Fibroblast of skin of left biceps (primary cell): ENCODE measurements at places on chromosomes 12 and 14.

DNA sequence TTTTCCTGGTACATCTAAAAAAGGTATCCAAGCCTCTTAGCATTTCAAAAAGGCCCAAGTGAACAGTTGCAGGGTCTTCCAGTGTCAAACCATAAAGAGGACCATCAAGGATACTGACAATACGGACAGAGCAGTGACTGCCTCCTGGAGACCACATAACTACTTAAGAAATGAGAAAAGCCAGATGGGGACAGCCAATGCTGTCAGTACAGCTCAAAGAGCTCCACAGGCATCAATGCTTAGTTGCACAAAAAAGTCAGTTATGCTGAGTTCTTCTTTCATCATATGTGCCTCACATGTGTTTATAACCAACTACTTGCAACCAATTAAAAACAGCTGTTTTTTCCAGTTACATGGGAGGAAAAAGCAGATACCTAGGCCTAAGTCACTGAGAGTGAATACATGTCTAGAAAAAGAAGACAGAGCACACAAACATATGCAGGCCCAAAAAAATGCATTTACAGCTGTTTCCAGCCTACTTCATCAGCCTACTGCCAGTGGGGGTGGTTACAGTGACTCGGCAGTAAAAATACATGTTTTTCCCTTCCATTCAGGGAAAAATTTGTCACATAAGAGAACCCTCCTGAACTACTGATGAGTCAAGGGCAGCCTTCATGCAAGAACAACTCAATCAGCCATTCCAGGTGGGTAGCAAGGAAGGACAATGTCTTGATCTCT lies 84.0 kb downstream of the DCAF5 start:
- peak; percentile 92 for DNase-seq

DNA sequence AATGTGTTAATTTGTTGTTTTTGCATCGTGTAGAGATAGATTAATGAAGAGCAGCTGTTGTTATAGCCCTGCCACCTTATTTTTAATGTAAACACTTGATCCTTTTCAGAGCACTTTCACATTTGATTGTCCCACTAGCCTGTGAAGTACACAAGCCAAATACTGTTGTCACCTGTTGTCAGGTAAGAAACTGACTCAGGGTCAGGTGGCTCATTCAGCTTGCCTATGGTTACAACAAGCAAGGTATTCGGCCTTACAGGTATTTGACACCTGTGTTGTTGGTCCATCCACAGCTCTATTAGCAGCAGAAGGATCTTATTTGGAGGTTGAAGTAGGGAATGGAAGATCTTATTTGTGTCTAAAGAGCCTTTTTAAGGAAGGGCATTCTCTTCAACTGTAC lies 108.9 kb downstream of the GPR135 start:
- no peak for DNase-seq

- DNase-seq, result peak; percentile 22
Measured at GRCh38 chr12:83018088-83018487, 331.4 kb downstream of the TMTC2 start.

- peak; percentile 29 for DNase-seq
Measured at GRCh38 chr14:50085570-50086320, 30.6 kb downstream of the VCPKMT start.

DNA sequence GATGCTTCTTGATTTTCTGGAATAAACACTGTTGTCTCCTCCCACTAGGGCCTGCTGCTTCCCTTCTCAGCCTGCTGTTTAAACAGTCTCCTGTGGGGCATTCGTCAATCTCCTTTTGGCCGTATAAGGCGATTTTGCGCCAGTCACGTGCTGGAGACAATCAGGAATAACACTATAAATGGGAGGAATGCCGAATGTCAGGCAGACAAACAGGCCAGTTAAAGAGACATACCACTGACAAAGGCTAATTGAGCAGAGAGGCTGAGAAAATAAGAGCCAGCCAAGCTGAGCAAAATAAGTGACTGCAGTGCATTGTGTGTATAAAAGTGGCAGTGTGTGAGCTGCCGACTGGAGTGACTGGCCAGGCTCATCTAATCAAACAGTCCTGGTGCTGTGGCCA lies 23.3 kb downstream of the DMAC2L start:
- no peak for DNase-seq

DNA sequence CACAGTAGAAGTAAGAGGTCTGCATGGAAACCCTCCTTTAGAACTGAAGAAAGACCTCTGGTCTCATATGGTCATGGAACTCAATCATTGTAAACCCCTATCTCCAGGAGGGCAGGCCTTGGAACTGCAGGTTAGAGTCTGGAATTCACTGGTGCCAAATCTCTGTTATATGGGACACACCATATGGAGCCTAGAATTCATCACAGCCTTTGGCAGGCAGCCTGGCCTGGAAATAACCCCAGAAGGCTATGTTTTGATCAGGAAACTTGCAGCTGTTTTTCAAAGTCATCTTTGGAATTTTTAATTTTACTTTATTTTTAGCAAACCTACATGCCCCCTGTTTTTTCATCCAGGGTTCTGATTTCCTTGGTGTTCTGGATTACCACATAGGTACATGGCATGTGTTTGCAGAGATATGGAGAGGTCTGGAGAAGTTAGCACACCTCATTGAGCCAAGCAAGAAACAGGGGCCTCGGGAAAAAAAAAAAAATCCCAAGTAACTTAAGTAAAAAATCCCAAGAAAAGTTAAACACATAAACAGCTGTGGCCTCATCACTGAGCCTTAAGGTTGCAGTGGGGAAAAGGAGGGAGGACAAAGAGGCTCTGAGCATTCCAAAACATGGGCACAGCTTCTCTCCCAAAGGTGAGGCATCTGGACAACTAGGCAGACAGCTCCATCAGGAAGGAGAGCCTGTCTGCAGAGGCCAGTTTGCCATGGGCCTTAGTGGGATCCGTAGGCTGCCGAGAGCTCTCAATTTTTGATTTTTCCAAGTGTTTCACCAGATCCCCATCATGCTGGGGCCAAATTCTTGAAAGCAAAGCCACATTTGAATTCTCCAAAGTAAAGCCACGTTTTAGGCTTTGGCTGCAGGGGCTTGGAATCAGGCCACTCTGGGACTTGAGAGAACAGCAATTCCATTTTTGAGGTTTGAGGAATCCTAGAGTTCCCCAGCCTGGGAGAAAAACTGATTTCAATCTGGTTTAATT lies 339.6 kb upstream of the TBX3 start:
- peak; percentile 59 for DNase-seq

DNA sequence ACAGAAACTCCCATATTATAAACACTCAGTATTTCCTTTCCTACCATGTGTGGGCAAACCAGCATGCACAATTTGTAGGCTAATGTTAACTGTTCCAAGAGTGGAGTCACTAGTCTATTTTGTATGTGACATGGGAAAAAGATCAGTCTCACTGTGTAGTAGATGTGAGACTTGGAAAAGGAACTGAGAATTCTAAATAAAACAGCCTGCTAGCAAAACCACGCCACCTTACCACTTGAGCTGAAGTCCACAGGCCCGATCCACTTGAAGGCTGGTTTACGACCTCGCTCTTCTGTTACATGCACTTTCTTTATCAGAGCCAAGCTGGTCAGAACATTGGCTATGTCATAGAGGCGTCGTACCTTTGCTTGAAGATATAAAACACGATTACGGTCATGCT lies 22.5 kb downstream of the E2F7 start:
- no peak for DNase-seq

- no peak for DNase-seq
Measured at GRCh38 chr14:96264853-96265252, 8.8 kb downstream of the BDKRB1 start.

GRCh38 chr12:32285489-32285888 lies 113.9 kb upstream of the FGD4 start:
- no peak for DNase-seq

- DNase-seq, result peak; percentile 25
Measured at GRCh38 chr12:68011882-68012207, 22.6 kb downstream of the IFNG-AS1 start.

- no peak for DNase-seq
Measured at GRCh38 chr12:104598342-104599271, 141.9 kb downstream of the CHST11 start.

DNA sequence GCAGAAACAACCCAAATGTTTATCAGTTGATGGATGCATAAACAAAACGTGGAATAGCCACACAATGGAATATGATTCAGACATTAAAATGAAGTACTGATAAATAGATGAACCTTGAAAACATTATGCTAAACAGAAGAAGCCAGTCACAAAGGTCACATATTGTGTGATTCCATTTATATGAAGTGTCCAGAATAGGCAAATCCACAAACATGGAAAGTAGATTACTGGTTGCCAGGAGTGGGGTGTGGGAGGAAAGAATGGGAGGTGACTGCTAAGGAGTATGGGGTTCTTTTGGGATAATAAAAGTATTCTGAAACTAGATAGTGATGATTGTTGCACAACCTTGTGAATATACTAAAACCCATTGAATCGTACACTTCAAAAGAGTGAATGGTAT lies 1.3 kb upstream of the HSD17B6 start:
- DNase-seq, result no peak

- DNase-seq, result no peak
Measured at GRCh38 chr12:121812320-121812871, 8.6 kb downstream of the SETD1B start.

- DNase-seq, result peak; percentile 63
Measured at GRCh38 chr12:64560396-64561301, 49.6 kb upstream of the RASSF3 start.

GRCh38 chr12:121804417-121805111 lies 755 bp downstream of the SETD1B start:
- DNase-seq, result no peak

DNA sequence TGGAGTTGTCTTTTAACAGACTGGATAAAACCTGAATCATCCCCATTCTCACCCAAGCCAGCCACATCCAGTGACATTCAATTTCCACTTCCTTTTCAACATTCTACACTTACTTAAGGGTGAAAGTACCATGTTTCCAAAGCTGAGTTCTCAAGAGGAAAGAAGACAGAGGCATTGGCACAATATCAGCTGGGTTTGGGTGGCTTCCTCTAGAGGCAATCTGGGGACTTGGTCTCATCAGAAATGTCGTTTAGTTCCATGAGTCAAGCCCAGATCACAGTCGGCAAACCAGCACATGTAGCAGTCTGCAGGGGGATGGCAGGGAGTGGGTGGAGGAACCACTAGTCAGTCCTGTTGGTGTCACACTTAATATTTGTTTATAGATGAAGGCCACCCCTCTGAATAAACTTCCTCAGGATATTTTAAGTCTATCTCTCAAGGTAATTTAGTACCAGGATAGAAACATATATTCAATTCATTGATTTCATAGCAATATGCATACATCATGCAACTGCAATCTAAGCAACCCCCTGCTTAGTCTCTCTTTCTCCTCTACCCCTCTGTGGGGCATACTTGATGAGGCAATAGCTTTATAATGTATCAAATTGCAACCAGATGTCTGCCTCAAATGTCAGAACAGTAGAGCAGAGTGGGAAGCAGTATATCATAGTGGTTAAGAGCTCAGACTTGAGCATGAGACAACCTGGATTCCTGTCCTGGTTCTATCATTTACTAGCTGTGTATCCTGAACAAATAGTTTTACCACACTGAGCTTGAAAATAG lies 3.0 kb downstream of the SRRM4 start:
- no peak for DNase-seq

DNA sequence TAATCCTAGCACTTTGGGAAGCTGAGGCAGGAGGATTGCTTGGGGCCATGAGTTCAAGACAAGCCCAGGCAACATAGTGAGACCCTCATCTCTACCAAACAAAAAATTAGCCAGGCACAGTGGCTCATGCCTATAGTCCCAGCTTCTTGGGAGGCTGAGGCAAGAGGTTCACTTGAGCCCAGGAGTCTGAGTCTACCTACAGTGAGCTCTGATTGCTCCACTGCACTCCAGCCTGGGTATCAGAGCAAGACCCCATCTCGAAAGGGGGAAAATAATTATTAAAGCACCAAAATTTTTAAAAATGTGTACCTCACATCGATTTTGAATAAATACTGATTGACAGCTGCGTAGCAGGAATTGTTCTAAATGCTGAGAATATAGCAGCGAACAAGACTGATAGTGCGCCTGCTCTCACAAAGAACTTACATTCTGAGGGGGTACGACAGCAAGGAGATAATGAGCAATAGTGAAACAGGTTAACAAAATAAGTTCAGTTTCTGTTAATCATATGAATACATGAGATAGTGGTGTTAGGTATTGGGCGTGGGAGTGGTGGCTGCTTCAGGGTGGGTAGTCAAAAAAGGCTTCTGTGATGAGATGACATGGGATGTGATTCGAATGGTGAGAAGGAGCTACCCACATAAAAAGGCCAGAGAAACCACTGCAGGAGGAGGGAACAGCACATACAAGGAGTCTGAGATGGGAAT lies 19.6 kb downstream of the HCFC2 start:
- no peak for DNase-seq

DNA sequence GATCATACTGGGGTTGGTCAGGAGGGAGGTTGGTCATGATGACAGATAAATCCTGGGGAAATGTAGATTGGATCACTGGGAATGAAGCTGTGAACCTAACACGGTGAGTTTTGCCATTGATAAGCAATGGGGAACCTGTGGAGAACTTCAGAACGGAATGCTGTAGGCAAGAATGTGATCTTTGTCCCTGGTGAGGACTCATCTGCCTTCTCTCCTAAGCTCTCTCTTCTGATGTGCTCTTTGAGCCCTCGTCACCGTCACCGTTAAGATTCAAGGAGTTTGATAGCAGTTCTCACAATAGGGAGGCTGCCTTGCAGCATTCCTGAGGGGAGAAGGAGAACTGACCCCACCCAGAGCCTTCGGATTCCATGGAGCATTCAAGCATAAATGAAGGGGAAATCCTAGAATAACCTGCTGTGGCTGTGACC lies 217.6 kb downstream of the ANO6 start:
- DNase-seq, result no peak

DNA sequence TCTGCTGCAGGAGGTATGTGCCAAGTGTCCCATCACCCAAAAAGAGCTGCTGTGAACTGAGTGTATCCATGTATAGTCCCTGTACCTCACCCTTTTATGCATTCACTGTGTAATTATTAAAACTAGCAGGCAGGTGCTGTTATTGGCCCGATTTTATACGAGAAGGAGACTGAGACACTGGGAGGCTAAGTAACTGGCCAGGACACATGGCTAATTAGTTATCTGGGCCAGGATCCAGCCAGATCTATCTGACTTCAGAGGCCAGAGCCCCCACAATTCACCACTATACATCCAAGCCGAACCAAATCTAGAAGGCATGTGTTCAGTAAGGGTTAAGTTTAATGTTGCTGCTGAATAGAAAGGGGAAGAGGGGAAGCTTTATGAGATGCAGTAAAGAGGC lies 73.4 kb downstream of the FRMD6 start:
- no peak for DNase-seq

DNA sequence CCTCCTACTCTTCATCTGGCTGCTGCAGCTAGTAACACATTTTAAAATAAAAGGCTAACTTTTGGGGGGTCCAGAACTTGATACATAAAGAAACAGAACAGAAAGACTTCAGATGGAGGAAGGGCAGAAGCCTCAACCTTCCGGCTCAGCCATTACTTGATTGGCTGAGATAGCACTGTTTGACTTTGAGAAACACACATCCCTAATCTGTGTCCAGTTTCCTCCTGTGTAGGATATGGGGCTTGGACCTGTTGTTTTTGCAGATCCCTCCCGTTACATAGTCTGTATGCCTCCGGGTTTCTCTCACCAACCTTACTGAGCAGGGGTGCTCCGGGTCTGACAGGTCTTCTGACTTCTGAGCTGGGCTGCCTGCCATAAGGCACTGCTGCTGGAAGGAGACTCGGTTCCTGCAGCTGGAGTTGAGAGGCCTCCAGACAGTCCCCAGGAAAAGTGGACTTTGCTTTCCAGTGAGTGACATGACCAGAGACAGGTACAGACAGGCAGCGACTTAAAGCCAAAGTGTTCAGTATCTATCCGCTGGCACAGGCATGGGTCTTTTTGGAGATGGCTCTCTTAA lies 8.3 kb upstream of the ZNF641 start:
- no peak for DNase-seq

- peak; percentile 5 for DNase-seq
Measured at GRCh38 chr12:105013892-105014291, 27.8 kb downstream of the NOPCHAP1 start.
